Regular cardiac myocyte (primary cell): ENCODE measurements at places on chromosomes 6 and 20. TPM values are rescaled to one million over a fixed set of nuclear protein-coding genes. Genes with fewer than 3 reads are reported as not detected.

Gene SLC17A3
- not detected in 2 replicates for total RNA-seq

Gene TP53TG5
- under 0.01 TPM in 1 of 2 replicates, not detected in the other for total RNA-seq

Gene HLA-G
- total RNA-seq, result 1.1 TPM in 1 of 2 replicates, not detected in the other

Gene PXDC1
- 50.8 and 82.9 TPM in 2 replicates for total RNA-seq

Gene NNAT
- total RNA-seq, result 0.19 TPM in 1 of 2 replicates, not detected in the other

Gene BPIFB2
- total RNA-seq, result not detected in 2 replicates
